ENCODE measurements at places on chromosomes 1 and 21.

- no peak for DNase-seq
Observed at GRCh38 chr1:17828991-17829390, 73.9 kb downstream of the ACTL8 start.

- DNase-seq, result no peak
Observed at GRCh38 chr1:65953170-65953569, 160.5 kb downstream of the PDE4B start.

- DNase-seq, result no peak
Observed at GRCh38 chr1:19113697-19114092, 96.4 kb downstream of the UBR4 start.

GRCh38 chr1:109386054-109386717, 11.5 kb downstream of the SORT1 start:
- no peak for DNase-seq

GRCh38 chr1:52294580-52294979, 71.4 kb downstream of the CC2D1B start:
- no peak for DNase-seq

- no peak for DNase-seq
Observed at GRCh38 chr1:228207851-228208821, at the start of gene OBSCN. OBSCN (plus strand) TSS chr1:228208044; CDS start chr1:228211784, 3,740 bp downstream.

DNA sequence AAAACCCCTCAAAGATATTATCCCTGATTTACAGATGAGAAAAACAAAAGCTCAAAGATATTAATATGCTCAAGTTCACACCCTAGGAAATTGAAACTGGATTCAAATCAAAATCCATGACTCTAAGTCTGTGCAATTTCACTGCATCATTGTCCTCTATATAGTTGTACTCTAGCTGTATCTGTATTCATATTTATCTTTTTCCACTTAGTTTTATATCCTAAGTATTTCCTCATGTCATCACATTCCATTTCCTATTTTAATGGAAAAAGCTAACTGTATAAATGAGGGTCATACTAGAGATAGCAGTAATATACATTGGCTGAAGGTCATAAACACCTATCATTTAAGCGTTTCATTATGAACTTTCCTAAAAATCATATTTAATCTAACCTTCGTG, 42.2 kb upstream of the RALGPS2 start:
- no peak for DNase-seq

- no peak for DNase-seq
Observed at GRCh38 chr1:188988589-188988988, 1489.1 kb downstream of the BRINP3 start.

DNA sequence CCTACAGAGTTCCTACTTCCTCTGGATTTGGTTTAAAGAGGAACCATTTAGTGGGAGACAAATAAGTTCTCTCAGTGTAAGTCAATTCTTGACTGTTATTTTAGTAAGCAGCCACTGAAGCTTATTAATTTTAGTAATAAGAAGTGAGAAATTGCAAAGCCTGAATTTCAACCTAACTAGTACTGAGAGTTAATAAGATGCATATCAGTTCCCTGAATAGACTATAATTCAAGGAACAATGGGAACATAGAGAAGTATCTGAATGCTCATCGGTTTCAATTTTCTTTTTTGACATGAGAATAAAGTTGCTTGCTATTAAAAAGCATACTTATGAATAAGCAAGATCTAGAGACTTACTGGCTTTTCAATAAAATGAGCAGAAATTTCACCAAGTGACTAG, 8.0 kb upstream of the PPT1 start:
- DNase-seq, result no peak

- DNase-seq, result no peak
Observed at GRCh38 chr1:80535466-80535865, 1265.3 kb upstream of the ADGRL2 start.

- no peak for DNase-seq
Observed at GRCh38 chr21:32360401-32360975, 32.3 kb downstream of the URB1 start.

GRCh38 chr1:193019442-193020026, 39.6 kb downstream of the UCHL5 start:
- no peak for DNase-seq

- DNase-seq, result peak; percentile 39
Observed at GRCh38 chr1:5509664-5510452, 482.4 kb downstream of the NPHP4 start.
